ENCODE measurements at places on chromosomes 4 and X. TPM values are rescaled to one million over a fixed set of nuclear protein-coding genes. Genes with fewer than 3 reads are reported as not detected.

The SLC10A4 gene
- polyA plus RNA-seq: 1.0 TPM

DNA sequence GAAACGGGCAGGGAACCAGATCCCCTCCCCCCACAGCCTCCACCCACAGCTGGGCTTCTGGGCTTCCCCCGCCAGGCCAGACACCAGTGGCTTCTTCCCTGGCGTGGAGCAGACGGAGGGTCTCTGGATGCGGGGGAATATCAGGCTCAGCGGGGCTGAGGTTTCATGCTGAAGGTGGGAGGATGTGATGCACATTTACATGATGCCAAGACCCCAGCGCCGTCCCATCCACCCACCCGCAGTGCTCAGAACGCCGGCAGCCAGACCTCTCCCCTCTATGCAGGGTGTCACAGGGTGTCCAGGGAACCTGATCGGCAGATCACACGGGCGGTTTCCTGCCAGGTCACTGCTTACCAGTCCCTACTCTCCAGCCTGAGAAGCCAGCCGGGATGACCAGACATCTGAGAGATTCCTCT lies 12.8 kb upstream of the TNIP2 start:
- DNase-seq: no peak

The AMER1 gene
- 6.2 TPM for polyA plus RNA-seq

DNA sequence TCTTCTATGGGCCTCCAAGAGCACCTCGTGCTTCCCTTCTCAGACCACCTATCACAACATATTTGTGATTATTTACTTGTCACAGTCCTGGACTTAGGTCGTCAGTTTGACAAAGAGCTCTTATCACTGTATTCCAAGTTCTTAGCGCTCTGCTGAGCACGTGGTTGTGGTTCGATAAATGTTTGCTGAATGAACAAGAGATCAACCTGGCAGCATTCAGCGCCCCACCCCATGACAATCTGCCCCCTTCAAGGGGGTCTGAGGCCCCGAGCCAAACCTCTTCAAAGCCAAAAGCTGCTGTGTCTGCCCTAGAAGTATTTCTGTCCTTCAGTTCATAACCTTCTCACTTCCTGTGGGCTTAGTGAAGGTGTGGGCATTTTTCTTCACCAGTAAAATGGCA lies 15.0 kb downstream of the RPS4X start:
- no peak for DNase-seq

GRCh38 chr4:25797136-25797535 lies 65.7 kb downstream of the SEL1L3 start:
- no peak for DNase-seq

DNA sequence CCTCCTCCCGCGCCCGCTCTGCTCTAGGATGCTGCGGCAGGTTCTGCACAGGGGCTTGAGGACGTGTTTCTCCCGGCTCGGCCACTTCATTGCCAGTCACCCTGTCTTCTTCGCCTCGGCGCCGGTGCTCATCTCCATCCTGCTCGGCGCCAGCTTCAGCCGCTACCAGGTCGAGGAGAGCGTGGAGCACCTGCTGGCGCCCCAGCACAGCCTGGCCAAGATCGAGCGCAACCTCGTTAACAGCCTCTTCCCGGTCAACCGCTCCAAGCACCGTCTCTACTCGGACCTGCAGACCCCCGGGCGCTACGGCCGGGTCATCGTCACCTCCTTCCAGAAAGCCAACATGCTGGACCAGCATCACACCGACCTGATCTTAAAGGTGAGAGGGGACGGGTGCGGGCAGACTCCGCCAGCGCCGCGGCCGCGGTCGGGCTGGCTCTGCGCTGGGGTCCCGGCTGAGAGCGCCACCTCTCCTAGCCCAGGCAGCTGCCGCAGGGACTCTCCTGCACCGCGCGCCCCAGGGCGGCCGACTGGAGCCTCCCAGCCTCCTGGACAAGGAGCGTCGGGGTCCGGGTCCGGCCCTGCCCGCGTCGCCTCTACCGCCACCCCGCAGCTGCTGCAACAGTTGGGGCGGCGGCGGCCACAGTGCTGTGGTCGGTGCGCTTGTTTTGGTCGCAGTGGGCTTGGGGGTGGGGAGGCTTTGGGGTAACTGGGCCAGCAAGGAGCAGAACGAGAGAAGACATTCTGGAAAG lies at the start of gene PTCHD1:
Gene PTCHD1 (plus strand): TSS at position 2 of the 752 bp plus-strand sequence. CDS start 27 bp downstream, at position 29.
- no peak for DNase-seq

The ADH1B gene
- polyA plus RNA-seq: 10.2 TPM

DNA sequence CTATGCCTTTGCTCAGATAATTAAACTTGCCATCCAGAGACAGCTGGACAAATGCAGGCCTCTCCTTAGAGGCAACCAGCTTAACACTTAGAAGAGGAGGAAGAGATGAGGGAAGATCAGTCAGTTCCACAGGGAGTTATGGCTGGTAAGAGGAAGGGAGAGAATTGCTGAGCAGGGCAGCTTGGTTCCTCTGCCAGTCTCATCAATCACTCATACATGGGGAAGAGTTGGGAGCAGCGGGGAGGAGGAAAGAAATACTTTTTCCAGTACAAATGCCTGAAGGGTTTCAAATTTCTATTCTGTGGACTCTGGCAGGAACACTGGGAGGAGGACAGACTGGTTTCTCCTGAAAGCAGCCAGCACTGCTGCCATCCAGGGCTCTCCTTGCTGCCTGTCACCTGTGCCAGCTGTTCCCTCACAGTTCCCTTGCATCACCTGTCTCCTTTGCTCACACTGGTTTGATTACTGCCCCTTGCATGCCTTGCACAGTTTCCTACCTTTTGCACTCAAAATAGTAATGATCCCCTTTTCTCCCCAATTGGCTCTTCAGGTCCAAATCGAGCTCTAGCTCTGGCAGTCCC lies 59.5 kb downstream of the PGRMC2 start:
- no peak for DNase-seq

- DNase-seq: no peak
Observed at GRCh38 chrX:86210772-86211171, 62.5 kb downstream of the DACH2 start.

The GASK1B gene
- 61.3 TPM for polyA plus RNA-seq

DNA sequence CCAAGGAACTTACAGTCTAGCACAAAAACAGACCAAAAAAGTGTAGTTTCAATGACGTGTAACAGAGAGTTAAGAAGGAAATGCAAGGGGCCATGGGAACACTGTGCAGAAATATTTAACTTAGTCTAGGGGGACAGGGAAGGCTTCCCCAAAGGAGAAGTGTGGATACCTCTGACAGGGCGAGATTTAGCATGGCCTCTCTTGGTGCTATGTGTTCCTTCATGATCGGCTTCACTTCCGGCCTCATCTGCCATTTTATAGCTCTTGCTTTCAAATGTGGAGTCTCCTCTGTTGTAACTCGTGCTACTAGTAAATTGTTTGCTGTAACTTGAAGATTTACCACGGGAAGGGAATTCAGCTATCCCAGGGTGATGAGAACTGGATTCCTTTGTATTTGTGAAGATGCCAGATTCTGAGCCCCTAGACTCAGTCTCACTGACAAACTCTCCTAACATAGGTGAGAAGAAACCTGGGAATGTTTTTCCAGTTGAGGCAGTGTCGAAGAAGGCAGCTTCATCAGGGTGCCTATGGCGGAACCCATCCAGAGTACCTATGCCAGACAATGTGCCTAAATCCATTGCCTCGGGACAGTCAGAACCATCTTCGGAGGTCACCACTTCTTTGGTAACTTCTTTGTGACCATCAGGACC lies 5.0 kb downstream of the FGA start:
- no peak for DNase-seq

DNA sequence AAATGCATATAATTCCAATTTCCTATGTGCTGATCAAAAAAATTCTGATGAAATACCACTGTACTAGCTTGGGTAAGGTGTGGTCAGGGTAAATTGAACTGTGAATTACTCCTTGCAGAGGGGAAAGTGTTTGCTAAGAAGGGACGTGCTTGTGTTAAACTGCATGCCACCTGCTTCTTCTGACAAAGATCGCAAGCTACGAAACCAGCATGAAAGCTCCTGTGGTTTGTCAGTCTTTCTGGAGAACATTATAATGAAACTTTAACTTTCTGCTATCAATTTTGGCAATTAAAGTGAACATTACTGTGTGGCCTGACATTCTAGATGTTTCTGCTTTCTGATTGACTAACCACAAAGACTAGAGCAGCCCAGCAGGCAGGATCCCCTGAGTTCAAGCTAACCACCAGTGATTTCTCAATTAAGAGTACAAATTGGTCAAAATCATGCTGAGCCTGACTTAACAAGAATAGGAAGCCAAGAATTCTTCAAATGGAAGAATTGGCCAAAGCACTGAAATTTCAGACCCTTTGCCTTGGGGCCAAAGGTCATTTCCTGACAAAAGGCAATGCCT lies 239.0 kb downstream of the SLITRK2 start:
- DNase-seq: no peak

DNA sequence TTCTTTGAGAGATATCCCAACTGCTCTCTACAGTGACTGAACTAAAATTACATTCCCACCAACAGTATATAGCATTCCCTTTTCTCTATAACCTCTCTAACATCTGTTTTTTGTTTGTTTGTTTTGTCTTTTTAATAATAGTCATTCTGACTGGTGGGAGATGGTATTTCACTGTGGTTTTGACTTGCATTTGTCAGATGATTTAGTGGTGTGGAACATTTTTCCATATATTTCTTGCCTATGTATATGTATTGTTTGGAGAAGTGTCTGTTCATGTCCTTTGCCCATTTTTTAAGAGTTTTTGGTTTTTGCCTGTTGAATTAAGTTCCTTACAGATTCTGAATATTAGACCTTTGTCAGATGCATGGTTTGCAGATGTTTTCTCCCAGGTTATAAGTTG lies 9.0 kb downstream of the USO1 start:
- no peak for DNase-seq

DNA sequence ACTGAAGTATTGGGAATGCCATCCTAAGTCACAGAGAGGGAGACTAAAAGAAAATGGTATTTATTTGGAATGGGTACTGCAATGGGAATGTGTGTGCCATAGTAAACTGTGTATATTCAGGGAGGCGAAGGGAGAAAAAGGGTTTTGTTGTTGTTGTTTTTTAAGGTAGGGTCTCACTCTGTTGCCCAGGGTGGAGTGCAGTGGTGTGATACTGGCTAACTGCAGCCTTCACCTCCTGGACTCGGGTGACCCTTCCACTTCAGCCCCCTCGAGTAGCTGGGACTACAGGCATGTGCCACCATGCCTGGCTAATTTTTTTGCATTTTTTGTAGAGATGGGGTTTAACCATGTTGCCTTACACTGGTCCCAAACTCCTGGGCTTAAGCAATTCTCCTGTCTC lies 4.3 kb upstream of the SLC10A3 start:
- no peak for DNase-seq

GRCh38 chrX:39164212-39164611 lies 363.0 kb downstream of the MID1IP1 start:
- DNase-seq: no peak

The MCUB gene
- polyA plus RNA-seq: 12.6 TPM
